Activated CD8-positive, alpha-beta memory T cell treated with anti-CD3 and anti-CD28 coated beads for 4 hours (primary cell): ENCODE measurements at places on chromosomes 11 and 22.

GRCh38 chr11:20158597-20159257 is 1.5 kb downstream of the DBX1 start:
- no peak for DNase-seq

DNA sequence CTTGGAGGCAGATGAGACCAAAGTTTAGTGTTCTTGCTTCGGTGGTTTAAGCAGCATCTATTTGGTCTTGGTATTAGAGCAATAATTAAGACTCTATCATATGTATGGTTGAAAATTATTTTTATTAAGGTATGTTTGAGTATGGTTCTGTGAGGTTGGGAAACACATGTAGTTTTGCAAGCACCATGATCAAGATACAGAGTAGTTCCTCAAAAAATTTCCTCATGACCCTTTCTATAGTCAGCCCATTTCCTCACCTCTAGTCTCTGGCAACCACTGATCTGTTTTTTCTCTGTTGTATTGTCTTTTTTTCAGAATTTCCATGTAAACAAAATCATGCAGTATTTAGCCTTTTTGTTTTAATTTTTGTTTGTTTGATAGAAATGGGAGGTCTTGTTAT is 18.4 kb downstream of the MTMR3 start:
- no peak for DNase-seq

DNA sequence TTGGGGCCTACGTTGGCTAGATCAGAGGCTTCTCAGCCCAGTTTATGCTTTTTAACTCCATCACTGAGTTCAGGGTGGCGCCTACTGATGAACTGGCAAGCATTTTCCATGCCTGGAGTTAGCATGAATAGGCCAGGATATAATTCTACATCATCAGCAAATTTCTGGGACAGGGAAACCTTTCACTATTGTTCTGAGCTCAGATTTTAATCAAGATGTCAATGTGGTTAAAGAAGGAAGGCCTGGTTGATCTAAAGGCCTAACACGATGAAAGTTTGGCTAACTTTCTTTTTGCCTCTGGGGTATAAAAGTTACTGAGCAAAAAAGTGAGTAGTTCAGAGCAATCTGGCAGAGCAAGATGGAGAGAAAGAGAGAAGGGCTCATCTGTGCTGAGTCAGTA is 21.7 kb upstream of the IFITM3 start:
- no peak for DNase-seq

- DNase-seq: no peak
Measured at GRCh38 chr11:117529816-117530215, 202.2 kb downstream of the CEP164 start.

- DNase-seq: no peak
Measured at GRCh38 chr22:46573781-46574437, 36.5 kb upstream of the CELSR1 start.

GRCh38 chr11:2810411-2811205 is 75.0 kb downstream of the CDKN1C start:
- DNase-seq: no peak

- no peak for DNase-seq
Measured at GRCh38 chr11:24478718-24479117, 18.1 kb upstream of the LUZP2 start.

DNA sequence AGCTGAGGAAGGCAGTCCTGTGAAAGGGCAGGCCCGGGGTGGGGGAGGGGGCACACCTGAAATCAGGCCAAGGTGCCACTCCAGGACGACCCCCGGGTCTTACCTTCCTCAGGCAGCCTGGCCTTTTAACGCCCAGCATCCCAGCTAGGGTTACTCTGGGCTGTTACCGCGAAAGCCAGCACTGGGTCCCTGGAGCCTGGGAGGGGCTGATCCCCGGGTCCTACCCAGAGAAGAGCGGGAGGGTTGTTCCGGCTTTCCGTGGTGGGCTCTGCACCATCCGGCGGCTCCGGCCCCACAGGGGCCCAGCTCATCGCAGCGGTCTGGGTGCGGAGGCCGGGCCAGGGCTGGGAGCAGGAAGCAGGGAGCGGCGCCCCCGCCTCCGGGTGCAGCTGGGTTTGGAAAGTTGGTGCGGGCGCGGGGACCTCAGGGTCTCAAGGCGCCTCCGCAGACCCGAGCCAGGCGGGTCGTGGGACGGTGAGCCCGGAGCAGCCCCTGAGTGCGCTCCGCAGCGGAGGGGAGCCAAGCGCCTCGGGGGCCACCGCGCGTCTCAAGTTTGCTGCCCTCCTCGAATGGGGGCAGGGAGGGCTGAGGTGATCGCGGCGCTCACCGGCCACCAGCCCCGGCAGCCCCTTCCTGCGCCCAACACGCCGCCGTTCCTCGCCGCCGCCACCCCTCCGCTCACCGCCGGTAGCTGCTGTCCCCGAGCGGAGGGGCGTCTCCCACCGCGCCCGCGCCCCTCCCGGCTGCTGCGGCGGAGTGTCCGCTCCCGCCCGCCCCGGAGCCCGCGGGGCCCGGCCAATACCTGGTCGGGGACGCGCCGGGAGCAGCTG is 831 bp downstream of the CHST1 start:
- DNase-seq: no peak

- DNase-seq: no peak
Measured at GRCh38 chr11:130156108-130157022, 3.2 kb upstream of the ST14 start.

DNA sequence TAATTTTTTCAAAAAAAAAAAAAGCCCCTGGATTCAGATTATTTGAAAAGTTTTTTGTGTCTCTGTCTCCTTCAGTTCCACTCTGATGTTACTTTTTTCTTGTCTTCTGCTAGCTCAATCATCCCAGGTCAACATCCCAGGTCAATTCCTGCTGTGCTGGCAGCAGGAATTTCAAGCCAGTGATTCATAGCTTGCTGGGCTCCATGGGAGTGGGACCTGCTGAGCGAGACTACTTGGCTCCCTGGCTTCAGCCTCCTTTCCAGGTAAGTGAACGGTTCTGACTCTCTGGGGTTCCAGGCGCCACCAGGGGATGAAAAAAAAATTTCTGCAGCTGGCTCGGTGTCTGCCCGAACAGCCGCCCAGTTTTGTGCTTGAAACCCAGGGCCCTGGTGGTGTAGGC is 31.4 kb downstream of the PLAAT5 start:
- no peak for DNase-seq

GRCh38 chr11:17936790-17937189 is 76.1 kb downstream of the SERGEF start:
- no peak for DNase-seq

DNA sequence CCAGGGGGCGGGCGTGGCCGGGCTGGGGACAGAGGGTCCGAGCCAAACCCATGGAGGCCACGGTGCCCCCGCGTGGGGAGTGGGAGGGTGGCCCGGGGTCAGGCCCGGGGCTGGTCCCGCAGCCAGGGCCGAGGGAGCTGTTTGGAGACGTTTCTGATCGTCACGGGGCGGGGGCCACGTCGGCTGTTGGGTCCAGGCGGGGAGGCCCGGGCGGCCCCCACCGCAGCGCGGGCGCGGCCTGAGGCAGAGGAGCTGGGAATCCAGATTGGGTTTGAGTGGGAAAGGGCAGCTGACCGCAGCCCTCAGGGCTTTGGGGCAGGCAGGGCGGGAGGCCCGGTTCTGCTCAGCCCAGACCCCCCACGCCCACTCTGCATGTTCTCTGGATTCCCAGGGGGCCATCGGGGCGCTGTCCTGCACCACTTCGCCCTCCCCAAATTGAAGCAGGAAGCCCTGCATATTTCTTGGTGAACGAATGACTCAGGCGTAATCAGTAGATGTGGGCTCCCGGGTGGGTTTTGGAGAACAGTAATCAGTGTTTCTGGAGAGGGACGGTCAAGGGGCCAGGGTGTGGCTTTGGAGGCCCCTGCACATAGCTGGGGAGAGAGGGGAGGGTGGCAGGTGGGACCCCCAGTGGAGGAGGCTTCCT is 583 bp downstream of the MRPL23 start:
- no peak for DNase-seq

- no peak for DNase-seq
Measured at GRCh38 chr11:96112192-96113128, 188.6 kb upstream of the MTMR2 start.

DNA sequence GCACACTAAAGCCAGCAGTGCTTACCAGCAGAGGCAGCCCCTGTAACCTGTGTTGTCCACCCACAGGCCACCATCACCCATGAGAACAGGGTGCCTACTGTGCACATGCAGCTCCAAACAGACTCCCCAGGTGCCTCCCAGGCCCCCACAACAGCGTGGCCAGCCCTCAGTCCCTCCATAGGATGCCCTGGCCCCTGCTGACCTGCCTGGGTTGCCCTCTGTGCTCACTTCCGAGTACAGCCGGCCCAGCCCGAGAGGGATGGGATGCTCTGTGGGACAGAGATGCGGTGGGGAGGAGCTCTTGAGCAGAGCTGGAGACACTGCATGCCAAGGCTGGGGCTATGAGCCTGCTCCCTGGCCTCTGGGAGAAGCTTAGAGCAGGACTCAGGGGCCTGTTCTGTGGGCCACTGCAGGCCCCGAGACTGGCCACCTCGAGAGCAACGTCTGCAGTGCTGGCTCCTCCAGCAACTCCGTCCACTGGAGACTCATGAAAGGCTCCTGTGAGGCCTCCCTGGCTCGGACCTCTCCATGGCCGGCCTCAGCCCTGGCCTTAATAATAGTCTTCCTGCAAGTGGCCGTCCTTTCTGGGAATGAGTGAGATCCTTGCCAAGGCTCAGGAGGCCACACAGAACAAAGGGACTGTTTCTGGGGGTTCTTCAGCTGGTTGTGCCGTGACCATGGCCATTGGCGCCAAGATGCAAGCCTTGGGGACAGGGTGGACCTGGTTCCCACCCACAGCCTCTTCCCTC is 27.0 kb downstream of the FADS2 start:
- no peak for DNase-seq

- no peak for DNase-seq
Measured at GRCh38 chr22:41417622-41418390, 28.8 kb downstream of the TOB2 start.

GRCh38 chr11:120828847-120829246 is 195.1 kb upstream of the TBCEL start:
- no peak for DNase-seq

DNA sequence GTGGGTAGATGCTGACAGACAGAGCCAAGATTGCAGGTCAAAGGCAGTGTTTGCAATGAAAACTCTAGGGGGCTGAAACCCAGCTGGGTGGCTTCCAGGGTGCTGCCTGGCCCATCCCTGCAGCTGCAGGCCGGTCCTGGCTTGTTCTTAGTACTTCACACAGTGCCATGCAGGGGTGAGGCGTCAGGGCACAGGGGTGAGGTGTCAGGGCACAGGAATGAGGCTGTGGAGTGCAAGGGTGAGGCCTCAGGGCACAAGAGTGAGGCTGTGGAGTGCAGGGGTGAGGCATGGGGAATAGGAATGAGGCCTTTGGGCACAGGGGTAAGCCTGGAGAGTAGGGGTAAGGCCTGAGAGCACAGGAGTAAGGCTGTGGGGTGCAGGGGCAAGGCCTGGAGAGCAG is 337.6 kb downstream of the TBC1D22A start:
- no peak for DNase-seq

- DNase-seq: no peak
Measured at GRCh38 chr11:62539238-62539925, 7.2 kb downstream of the AHNAK start.

- DNase-seq: no peak
Measured at GRCh38 chr22:48907591-48907990, 920.1 kb downstream of the BRD1 start.

DNA sequence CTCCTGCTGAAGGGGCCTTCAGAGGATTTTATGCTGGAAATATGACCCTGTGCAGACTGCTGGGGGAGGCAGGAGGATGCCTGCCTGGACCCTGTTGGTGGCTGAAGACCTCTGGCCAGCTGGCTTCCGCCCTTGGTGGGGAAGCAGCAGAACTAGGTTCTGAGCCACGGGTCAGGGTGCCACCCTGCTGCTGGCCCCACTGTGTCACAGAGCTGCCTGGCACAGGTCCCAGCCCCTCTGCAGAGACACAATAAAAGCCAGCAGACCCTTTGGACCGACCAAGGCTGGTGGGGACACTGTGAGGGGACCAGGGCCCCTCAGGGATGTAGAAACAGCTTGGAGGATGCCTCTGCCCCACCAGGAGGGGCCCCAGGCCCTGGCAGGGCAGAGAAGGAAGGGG is 6.9 kb upstream of the SREBF2 start:
- DNase-seq: no peak

- DNase-seq: no peak
Measured at GRCh38 chr11:16404781-16405285, 48.5 kb upstream of the SOX6 start.

DNA sequence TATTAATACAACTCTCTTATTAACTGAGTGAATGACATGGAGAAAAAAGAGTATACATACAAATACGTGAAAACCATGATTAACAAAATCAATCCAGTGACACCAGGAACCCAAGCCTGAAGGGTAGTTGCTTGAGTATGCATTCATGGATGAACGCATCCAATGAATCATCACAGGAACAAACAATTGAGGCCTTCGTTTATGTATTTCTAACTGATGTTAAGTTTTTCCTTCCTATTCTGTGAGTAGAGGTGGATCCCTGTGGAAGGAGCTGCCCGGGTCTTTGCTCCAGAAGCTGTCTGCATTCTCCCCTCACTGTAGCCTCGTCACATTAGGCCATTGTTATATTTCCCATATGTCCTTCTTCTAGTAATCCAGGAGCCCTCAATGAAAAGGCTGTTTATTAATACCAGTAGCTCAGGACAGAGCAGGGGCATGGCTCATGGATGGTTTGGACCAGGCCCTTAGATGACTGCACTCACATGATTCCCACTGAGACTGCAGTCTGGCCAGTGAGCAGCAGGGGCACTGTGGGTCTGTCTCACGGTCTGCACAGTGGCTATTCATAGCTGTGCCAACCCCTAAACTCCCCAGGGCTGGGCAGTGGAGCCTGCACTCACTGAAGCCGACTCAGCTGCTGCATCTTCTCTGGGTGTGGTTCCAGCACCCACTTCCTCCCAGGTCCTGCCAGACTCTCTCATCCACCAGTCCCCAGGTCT is 128.1 kb upstream of the TOP3B start:
- DNase-seq: no peak

DNA sequence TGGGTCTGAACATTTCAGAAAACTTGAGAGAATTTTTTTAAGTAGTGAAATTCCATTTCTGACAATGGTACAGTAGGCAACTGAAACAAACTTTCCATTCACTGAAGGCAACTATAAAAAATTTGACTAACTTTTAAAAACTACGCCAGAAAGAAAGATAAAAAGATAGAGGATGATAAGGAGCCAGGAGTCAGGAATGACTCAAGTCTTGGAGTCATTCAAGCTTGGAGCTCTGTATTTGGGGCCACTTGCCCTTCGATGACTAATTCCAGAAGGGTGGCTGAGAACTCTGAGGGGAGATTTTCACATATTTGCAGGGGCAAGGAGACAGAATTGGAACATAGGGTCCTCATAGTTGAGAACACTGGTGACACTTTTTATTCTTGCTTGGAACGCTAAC is 1083.2 kb upstream of the CNTN5 start:
- DNase-seq: no peak

DNA sequence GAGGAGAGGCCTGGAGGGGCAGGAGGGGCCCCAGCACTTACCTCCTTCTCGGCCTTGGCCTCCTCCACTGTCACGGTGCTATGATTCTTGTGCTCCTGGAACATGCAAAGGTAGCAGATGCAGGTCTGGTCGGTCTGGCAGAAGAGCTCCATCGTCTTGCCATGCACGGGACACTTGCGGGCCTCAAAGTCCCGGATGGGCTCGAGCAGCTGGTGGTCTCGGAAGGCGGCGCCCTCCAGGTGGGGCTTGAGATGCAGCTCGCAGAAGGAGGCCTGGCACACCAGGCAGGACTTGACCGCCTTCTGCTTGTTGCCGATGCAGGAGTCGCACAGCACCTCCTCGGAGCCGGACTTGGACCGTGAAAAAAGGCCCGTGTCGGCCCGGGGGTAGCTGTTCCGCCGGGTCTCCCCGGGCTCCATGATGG is 714 bp downstream of the TRIM29 start:
- no peak for DNase-seq

GRCh38 chr11:65862191-65862735 is 2.0 kb downstream of the MUS81 start:
- no peak for DNase-seq
